Stimulated activated CD4-positive, alpha-beta T cell treated with anti-CD3 and anti-CD28 coated beads, Interleukin-12 subunit alpha, Interleukin-12 subunit beta, amount 100 ng/mL, for 48 hours (primary cell): ENCODE measurements at places on chromosomes 4 and X.

- no peak for DNase-seq
These were observed 55.6 kb downstream of the CLCN4 start for GRCh38 chrX:10212395-10212794.

DNA sequence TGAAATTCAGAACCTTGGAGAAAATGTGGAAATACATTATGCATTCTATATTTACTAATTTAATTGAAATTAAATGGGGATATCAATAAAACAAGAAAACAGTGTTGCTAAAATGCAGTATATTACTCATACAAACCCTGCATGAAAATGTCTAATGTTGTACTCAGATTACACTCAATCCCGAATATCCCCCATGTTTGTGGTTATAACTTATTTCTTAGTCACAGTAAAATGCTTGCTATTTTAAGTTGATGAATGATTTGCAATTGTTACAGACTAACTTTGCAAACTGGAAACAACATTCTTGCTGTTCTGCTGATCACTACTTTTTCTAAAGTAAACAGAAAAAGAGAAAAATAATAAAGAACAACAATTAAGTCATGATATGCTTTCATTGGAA is 33.1 kb upstream of the ANXA10 start:
- DNase-seq: no peak

DNA sequence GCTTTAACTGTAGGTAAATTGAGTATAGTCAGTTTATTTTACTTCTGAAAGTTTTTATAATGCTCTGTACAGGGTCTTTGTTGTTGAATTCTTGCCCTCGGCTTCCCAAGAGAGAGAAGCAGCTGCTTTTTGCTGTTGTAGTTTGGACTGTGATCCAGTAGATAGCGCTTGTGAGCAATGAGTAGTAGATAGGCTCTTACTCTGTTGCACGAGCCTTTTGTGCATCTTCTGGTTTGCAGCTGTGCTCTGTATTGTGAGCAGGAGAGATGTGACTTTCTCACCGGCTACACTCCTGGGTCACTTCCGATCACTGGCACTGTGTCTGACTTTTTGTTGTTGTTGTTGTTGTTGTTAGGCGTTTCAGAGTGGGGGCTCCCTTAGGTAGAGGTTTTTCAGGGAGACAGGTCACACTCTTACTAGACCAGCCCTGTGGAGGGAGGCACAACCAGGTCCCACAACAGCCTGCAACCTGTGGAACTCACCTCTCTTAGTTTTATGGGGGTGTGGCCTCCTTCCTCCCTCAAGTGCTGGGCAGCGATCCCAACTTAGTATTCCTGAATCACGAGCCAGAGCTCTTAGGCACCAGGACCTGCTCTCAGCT is 822.1 kb upstream of the GALNTL6 start:
- no peak for DNase-seq

DNA sequence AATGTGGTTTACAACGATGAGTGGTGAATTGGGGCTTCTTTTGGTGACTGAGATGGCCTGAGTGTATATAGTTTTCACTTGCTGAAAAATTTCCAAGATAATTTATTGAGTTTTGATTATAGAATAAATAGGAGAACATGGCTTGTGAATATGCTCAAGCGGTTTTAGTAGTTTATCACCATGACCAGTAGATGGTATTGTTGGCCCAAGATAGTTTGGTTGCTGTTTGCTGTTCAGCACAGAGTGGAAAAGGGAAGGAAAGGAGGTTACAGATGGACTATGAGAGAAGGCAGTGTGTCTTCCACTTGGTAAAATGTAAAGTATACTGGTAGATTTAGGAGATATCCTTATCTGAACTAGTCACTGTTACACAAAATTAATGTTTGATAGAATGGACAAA is 55.8 kb upstream of the POU4F2 start:
- no peak for DNase-seq

GRCh38 chr4:56612282-56612681 is 68.8 kb downstream of the HOPX start:
- no peak for DNase-seq

GRCh38 chrX:139691843-139692505 is 16.0 kb downstream of the MCF2 start:
- DNase-seq: no peak

DNA sequence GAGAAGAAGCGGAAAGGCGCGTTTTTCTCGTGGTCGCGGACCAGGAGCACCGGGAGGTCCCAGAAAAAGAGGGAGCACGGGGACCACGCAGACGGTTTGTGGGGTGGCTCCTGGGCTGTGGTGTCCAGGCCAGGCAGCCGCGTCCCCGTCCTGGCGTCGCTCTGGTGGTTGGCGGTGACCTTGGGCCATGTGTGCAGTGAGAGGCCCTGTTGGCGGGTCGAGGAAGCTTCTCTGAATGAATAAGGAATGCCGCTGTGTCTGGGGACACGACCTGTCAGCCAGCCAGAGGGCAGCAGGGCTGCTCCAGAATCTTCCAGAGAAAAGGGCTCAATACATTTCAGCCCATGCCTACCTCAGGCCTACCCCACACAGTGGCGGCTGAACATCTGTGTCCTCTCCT is 24.3 kb upstream of the HGFAC start:
- DNase-seq: no peak

DNA sequence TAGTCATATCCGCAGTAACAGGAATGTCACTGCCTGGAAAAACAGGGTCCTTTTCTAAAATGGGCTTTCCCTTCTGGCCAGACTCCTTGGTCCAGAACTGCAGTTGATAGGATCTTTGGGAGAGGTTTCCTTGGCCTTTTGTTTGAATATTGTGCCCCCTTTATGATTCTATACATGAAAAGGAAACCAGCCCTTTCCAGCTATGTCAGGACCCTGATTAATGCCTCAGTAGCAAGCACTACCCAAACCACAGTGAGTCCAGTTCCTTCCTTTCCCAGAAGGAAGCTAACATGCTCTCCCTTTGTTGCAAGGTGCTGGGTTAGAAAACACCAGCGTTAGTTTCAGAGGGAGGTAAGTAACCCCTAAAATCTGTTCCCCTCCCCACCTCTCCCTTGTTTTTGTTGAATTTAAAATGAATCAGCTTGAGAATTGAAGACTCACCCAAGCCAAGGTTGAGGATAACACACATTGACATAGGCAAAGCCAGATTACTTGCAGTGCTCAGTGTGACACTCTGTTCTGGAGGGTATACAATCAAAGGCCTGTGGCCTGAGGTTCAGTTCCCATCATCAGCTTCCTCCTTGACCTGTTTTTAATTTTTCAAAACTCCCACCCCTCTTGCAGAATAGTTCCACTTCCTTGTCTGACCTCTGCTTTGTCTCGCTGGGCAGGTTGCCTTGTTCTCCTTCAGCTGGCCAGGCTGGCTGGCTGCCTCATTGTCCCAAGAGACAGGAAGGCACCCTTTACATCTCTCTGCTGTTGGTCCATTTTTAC is 87.6 kb upstream of the PLAC1 start:
- DNase-seq: no peak

DNA sequence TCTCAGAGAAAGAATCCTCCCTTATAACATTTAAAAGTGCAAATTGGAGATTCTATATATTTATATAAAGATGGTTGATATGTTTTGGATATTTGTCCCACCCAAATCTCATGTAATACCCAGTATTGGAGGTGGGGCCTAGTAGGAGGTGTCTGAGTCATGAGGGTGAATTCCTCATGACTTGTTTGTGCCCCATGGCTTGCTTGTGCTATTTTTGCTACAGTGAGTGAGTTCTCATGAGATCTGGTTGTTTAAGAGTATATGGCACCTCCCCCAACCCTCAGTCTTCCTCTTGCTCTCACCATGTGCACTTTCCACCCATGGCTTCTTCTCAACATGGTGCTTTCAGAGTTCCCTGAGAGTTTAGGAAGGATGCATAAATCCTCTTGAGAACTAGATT is 9.5 kb upstream of the ANKRD50 start:
- DNase-seq: no peak

- no peak for DNase-seq
These were observed 68.5 kb downstream of the CYTL1 start for GRCh38 chr4:4950561-4951290.

DNA sequence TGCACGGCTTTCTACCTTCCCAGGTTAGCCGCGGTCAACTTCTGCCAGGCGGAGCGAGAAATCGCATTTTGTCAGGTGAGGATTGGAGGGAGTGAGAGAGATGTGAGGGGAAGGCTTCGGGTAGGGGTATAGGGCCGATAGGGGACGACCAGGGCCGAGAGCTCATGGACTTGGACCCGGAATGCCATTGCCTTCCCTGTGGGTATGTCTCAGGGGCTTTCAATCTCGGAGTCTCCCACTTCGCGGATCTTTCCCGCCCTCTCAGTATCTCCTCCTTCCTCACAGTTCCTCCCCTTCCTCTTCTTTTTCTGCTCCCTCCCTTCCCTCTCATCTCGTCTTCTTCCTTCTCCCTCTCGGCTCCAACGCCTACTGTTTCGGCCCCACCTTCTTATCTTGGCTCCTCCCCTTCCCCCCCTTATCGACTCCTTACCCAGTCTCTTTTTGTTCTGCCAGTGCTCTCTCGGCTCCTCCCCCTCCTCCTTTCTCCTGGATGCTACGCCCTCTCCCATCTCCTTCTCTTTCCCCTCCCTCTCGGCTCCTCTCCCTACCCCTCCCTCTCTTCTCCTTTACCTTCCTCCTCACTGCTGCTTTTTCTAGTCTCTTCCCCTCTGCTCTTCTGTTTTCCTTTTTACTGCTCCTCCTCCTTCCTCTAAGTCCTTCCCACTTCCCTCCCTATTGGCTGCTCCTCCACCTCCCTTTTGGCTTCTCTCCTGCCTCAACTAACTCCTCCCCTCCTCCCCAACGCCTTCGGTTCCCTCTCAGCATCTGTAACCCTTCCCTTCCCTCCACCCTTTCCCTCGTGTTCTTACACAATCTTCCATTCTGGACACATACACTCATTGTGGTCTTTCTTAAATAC is 29.4 kb upstream of the RBMX start:
- DNase-seq: peak; percentile 60

- DNase-seq: no peak
These were observed 50.6 kb downstream of the PPARGC1A start for GRCh38 chr4:23839279-23839678.

- DNase-seq: no peak
These were observed 90.5 kb downstream of the MSN start for GRCh38 chrX:65757943-65758342.

DNA sequence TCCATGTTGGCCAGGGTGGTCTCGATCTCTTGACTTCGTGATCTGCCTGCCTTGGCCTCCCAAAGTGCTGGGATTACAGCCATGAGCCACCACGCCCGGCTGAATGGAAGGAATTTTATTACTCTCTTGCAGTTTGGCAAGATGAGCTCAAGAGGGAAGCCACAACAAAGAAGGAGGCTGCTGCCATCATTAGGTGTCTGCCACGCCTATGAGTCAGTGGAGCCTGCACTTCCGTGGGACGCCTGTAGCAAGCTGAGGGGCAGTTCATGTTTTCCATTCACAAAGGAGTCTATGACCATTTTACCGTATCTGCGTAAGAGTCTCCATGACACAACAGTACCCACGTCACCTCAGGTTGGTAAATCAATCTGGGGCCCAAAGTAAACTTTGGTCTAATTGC is 51.2 kb upstream of the CHRNA9 start:
- peak; percentile 73 for DNase-seq

GRCh38 chr4:94711635-94712034 is 46.1 kb upstream of the BMPR1B start:
- DNase-seq: no peak

DNA sequence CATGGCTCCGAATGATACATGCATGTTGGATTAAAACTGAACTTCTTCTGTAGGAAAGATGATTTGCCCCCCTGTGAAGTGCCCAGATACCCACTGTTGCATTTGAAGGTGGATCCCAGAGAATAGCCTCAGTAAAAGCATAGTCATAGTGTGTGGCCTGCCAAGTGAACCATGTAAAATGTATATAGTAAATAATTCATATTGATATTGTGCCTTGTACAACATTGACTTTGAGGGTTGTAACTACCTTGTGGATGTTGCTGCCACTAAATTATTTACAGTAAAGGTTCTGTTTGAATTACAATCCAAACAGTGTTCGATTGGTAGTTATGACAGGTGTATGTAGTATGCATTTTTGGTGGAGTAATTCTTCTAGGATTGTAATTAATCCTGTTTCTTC is 19.2 kb downstream of the TMEM131L start:
- DNase-seq: no peak

DNA sequence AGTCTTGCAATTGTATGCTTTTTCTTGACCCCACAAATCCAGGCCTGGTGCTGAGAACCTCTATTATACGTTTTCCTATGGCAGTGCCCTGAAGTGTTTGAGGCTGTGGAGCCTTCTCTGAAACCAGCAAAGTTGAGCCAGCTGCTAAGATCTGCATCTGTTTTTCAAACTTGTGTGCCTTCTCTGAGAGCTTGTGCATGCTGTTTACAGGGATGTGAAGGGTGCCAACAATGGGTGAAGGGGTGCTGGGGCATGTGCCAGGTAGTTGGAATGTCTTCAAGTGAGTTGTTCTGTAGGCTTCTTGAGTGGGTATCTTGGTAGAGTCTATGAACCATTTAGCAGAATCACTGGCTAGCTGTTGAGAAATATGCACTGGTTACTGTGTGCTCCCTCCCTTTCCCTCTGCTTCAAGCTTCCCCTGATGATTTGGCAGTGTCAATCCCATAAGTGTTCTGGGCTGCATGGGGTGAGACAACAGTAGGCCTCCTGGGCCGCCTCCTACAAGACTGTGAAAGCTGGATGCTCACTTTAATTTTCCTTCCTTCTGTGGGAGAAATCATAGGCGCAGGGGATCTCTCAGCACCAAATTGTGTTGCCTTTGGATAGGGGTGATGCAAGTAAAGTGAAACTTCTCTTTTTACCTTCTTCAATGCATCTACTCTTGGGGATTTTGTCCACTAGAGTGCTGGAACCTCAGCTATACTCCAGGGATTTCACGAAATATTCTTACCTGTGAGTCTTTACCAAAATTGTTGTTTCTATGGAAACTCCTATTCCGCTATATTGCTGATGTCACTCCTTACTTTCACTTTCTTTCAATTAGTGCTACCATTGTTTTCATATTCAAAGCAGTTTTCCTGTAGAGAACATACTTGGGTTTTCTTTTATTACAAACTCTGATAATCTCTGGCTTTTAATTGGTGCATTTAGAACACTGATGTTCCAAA is 30.0 kb downstream of the ITM2A start:
- no peak for DNase-seq

GRCh38 chr4:51859476-51860031 is 16.6 kb downstream of the DCUN1D4 start:
- no peak for DNase-seq

DNA sequence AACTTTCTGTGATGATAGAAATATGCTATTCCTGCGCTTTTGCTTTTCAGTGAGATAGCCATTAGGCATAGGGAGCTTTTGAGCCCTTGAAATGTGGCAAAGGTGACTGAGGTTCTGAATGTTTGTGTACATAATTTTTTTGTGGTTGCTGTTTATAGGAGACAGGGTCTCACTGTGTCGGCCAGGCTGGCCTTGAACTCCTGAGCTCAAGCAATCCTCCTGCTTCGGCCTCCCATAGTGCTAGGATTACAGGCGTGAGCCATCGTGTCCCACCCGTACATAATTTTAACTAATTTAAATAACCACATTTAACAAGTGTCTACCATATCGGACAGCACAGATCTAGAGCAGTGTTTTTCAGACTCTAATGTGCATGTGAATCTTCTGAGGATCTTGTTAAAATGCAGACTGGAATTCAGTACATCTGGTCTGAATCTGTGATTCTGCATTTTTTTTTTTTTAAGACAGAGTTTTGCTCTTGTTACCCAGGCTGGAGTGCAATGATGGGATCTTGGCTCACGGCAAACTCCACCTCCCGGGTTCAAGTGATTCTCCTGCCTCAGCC is 45.3 kb downstream of the CASP6 start:
- no peak for DNase-seq

- no peak for DNase-seq
These were observed 25.8 kb downstream of the TRIM75 start for GRCh38 chr4:165079476-165079875.

- no peak for DNase-seq
These were observed 1105.1 kb downstream of the STPG2 start for GRCh38 chr4:97038146-97038516.

- DNase-seq: no peak
These were observed 146.8 kb upstream of the IL1RAPL2 start for GRCh38 chrX:104419211-104419610.
